ENCODE measurements at places on chromosomes 3 and 15. TPM values are rescaled to one million over a fixed set of nuclear protein-coding genes. Genes with fewer than 3 reads are reported as not detected.

DNA sequence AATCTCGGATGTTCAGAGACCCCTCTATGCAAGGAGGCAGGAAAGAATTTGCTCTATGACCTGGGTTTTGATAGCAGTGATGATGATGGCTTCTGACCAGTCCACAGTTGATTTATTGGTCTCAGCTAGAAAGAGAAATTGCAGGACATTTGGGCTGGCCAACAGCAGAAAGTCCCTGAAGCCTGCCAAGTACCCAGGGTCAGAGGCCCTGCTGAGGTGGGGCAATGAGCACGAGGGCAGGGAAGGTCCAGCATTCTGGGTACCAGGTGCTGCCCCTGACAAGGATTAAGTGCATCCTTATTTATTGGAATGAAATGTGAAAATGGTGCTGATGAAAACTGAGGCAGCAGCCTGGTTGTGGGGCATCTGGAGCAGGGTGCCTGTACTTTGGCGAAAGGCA, 19.8 kb downstream of the C3orf62 start:
- H3K4me3 ChIP-seq = no peak overlapping the region
- DNase-seq = no peak
- H3K27me3 ChIP-seq = no peaks in the 10 kb centered on the region
- peaks cover 11% of the 10 kb centered on the region for H3K4me1 ChIP-seq

- peaks cover 13% of the 10 kb centered on the region for H3K27me3 ChIP-seq
- H3K27ac ChIP-seq = no peak overlapping the region
- H3K36me3 ChIP-seq = peaks cover 4% of the 10 kb centered on the region
- no peak overlapping the region for H3K4me3 ChIP-seq
Measured at GRCh38 chr3:46296826-46297225, 54.6 kb downstream of the CCR3 start.

- no peak overlapping the region for H3K4me3 ChIP-seq
- no peaks in the 10 kb centered on the region for H3K4me1 ChIP-seq
- no peak overlapping the region for H3K27ac ChIP-seq
- H3K36me3 ChIP-seq = no peaks in the 10 kb centered on the region
Measured at GRCh38 chr3:177731644-177732268, 534.5 kb upstream of the TBL1XR1 start.

GRCh38 chr3:105970283-105970682, 101.5 kb upstream of the CBLB start:
- H3K27ac ChIP-seq = no peak overlapping the region
- no peaks in the 10 kb centered on the region for H3K4me1 ChIP-seq
- H3K27me3 ChIP-seq = no peaks in the 10 kb centered on the region
- no peak overlapping the region for H3K4me3 ChIP-seq

- no peaks in the 10 kb centered on the region for H3K27me3 ChIP-seq
- H3K4me1 ChIP-seq = no peaks in the 10 kb centered on the region
Measured at GRCh38 chr15:88484682-88485331, 17.3 kb downstream of the MRPS11 start.

DNA sequence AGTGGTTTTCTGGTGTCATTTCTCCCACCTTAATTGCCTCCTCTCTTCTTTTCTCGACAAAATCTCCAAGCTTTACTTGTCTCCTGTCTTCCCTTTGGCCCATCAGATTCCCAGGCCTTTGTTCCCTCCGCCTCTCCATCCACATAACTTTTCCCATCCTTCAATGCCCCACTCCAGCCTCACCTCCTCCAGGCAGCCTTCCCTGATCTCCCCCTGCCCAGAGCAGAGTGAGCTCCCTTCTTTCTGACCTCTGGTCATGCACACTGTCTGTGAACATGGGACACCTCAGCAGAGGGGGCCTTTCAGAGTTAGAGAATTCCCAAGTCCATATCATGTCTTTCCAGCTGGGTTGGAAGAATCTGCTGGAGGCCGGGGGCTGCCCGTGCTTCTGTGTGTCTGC, 14.6 kb upstream of the SSUH2 start:
- no peaks in the 10 kb centered on the region for H3K36me3 ChIP-seq
- H3K27ac ChIP-seq = no peak overlapping the region
- H3K4me1 ChIP-seq = no peaks in the 10 kb centered on the region
- H3K27me3 ChIP-seq = peaks cover 16% of the 10 kb centered on the region

DNA sequence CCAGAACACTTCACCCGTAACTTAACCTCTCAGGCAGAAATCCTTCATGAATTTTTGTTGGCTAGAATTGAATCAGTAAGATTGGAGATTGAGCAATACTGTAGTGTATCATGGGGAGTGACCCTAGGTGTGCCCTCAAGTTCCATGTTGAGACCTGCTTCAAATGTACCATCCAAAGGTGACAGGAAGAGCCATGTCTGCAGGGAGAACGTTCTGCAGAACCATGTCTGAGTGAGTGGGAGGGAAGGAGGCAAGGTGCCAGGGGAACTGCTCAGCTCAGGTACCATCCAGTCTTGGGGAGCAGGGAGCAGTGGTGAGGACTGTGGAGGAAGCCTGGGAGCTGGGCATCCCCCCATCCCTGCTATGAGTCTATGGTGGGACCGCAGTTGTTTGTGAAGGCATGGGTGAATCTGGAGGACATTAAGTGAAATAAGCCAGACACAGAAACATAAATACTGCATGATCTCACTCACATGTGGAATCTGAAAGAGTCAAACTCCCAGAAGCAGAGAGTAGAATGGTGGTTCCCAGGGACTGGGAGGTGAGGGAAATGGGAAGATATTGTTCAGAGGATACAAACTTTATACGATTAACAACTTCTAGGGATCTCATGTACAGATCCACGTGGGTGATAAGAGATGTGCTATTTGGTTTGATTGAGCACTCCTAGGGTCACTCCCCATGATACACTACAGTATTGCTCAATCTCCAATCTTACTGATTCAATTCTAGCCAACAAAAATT, 23.3 kb downstream of the CFAP161 start:
- H3K27ac ChIP-seq = no peak overlapping the region
- H3K4me1 ChIP-seq = peaks cover 16% of the 10 kb centered on the region
- no peak for DNase-seq
- H3K27me3 ChIP-seq = peaks cover 6% of the 10 kb centered on the region
- no peak overlapping the region for H3K4me3 ChIP-seq

DNA sequence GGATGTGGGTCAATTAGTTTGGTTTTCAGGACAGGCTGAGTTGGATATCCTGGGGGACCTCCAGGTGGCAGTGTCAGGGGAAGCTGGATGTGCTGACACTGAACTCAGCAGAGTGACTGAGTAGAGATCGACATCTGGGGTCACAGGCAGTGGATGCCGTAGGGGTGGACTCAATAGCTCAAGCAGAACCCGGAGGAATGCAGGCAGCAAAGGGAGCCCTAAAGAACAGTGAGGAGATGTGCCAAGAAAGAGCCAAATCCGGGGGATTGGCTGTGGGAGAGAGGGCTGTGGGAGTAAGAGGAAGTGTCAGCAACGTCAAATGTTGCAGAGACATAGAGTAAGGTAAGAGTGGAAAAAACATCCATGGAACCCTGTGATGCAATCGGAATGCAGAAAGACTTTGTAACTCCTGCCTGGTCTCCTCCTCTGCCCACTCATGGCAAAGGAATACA, 11.6 kb downstream of the CCR5AS start:
- no peak overlapping the region for H3K4me3 ChIP-seq
- no peak overlapping the region for H3K27ac ChIP-seq
- no peaks in the 10 kb centered on the region for H3K36me3 ChIP-seq
- peaks cover 29% of the 10 kb centered on the region for H3K27me3 ChIP-seq
- H3K4me1 ChIP-seq = peaks cover 3% of the 10 kb centered on the region

- DNase-seq = no peak
- no peaks in the 10 kb centered on the region for H3K36me3 ChIP-seq
- H3K4me3 ChIP-seq = no peak overlapping the region
- H3K4me1 ChIP-seq = no peaks in the 10 kb centered on the region
Measured at GRCh38 chr15:94683902-94684301, 452.5 kb downstream of the MCTP2 start.

DNA sequence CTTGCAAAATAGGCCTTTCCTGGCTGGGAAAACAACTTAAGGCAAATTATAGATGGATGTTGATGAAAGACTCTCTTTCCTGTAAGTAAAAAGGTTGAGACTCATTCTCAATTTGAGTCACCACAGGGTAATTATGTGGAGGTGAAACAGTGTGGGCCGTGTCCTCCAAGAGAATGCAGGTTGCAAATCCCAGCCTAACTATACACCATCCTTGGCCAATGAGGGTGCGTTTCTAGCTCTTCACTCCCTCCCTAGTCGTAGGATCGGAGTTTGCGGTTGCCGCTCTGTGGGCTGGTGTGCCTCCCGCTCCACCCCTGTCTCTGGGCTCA, 259.9 kb downstream of the PLCL2 start:
- H3K27me3 ChIP-seq = no peaks in the 10 kb centered on the region
- H3K4me3 ChIP-seq = no peak overlapping the region
- peaks cover 8% of the 10 kb centered on the region for H3K36me3 ChIP-seq
- no peak for DNase-seq

DNA sequence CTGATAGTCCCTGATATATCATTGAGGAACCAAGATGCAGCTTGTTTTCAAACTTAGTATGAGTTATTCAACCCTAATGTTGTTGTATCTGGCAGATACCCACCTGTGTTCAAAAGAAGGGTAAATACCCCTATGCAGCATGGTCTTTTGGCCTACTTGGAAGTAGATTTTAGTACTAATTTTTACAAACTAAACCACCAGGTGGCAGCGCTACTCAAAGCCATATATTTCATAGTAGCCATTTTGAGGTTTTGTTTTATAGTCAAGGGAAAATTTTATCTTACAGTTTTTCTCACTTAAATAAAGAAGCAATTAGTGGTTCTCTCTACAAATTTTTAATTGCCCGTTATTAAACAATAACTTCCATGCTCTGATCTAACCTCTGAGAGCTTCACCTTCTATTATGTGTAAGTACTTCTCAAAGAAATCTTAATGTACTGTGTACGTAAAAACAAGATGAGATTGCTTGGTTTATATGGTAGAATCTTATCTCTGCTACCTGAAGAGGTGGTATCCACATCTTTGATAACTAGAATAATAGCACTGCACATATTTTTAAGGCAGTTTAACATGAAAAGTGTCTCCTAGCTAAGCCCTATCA, 31.5 kb upstream of the MLF1 start:
- H3K36me3 ChIP-seq = peaks cover 3% of the 10 kb centered on the region
- no peak for DNase-seq
- H3K27me3 ChIP-seq = no peaks in the 10 kb centered on the region
- no peak overlapping the region for H3K27ac ChIP-seq

DNA sequence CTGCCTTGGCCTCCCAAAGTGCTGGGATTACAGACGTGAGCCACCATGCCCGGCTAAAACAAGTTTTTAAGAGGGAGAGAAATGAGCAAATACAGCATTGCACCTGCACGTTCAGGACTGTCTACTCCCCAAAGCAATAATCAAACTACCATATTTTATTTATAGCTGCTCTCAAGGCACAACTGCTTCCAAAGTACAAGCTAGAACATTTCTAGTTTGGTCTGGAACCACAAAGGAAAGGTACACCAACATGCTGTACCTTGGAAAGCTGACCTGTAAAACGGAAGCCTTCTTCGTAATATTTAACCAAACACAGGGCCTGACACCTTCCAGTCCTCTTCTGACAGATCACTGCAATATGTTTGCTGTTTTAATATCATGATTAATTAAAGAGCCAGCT, 14.5 kb upstream of the VGLL4 start:
- H3K4me3 ChIP-seq = no peak overlapping the region
- no peak overlapping the region for H3K27ac ChIP-seq
- H3K36me3 ChIP-seq = no peaks in the 10 kb centered on the region
- DNase-seq = no peak

The PAQR9 gene
- not detected for total RNA-seq

The LSAMP gene
- total RNA-seq = not detected

The TRAT1 gene
- 17.7 TPM for total RNA-seq

The PODXL2 gene
- 3.9 TPM for total RNA-seq

The GANC gene
- total RNA-seq = 19.5 TPM

The CAPN3 gene
- total RNA-seq = 1.2 TPM

The GOLGA6L7 gene
- not detected for total RNA-seq

Measured in activated T-helper 2 cell treated with anti-CD3 and anti-CD28 coated beads, Interferon-gamma antibody, Interleukin-2, Interleukin-4, amounts not matched to agents 10 μg/mL and 5 μg/mL and 100 μg/mL, durations not matched to agents 14 hours and 24 hours and 36 hours (primary cell).